ENCODE measurements at places on chromosomes 6 and 20.

DNA sequence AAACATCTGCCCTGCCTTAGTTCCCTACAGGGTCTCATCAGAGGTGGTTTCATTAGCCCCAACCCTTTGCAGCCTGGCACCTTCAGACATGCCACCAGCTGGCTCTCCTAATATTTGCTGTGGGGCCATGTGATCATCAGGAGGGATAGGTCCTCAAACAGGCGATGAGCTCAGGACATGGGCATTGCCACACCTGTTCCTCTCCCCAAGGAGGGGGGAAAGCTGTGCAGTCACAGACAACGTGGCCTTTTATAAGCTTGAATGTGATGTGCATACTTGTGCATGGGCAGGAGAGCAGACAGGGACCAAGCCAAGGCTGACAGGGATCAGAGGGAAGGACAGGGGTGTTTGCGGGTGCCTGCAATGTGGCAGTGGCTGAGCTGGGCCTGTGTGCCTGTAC, 78.8 kb upstream of the ZNFX1 start:
- no peak for DNase-seq

DNA sequence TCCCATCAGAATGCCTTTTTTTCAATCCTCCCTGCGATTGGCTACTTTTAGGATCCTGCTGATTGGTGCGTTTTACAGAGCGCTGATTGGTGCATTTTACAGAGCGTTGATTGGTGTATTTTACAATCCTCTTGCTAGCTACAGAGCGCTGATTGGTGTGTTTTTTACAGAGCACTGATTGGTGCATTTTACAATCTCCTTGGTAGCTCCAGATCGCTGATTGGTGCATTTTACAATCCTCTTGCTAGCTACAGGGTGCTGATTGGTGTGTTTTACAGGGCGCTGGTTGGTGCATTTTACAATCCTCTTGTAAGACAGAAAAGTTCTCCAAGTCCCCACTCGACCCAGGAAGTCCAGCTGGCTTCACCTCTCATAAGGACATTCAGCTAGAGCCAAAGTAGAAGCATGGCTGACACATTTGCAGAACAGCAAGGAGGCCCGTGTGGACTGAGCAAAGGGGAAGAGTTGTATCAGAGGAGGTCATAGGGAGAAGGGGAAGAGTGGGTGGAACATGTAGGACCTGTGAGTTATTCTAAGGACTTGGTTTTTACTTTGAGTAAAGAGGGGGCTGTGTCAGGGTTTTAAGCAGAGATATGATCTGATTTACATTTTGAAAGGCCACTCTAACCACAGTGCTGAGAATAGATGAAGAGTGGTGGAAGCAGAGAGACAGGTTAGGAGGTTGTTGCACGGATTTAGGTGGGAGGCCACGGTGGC, 2.6 kb downstream of the ALDH5A1 start:
- no peak for DNase-seq

- peak; percentile 23 for DNase-seq
These were observed 146.8 kb downstream of the LAMA2 start for GRCh38 chr6:129029778-129030177.

DNA sequence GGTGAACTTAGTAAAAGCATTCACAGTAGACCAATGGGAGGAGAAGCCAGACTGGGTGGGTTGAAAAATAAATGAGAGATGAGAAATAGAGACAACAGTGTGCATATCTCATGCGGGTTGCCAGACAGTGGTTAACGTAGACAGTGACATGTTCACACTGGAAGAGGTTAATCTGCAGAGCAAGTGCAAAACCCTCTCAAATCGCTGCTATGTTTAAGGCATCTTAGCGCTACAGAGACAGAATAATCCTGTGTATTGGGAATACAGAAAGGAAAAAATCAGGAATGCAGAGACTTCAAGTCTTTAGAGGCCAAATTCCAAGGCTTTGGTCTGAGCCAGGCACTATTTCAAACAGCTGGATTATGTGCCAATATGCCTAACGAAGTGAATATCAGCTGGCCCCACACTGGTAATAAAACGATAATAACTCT, 107.1 kb downstream of the TSHZ2 start:
- no peak for DNase-seq

- no peak for DNase-seq
These were observed 27.6 kb downstream of the TREML4 start for GRCh38 chr6:41255638-41256246.

DNA sequence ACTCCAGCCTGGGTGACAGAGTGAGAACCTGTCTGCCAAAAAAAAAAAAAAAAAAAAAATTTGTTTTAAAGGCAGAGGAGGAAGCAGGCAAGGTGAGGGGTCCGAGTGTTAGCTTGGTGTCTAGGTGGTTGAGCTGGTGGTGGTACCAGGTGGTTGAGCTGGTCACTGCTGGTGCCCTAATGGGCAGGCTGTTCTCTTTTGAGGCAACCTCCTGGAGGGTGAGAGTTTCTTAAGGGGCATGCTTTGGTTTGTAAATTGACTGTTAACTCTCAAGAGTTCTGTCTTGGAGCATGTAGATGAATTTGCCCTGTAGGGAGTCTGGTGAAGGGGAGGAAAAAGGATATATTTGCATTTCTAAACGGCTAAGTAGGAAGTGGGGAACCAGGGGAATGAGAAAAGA, 52.7 kb downstream of the BANF2 start:
- DNase-seq: no peak

GRCh38 chr6:67802771-67803170, 832.3 kb upstream of the ADGRB3 start:
- DNase-seq: no peak

GRCh38 chr20:49672096-49672664, 41.5 kb downstream of the B4GALT5 start:
- DNase-seq: no peak

DNA sequence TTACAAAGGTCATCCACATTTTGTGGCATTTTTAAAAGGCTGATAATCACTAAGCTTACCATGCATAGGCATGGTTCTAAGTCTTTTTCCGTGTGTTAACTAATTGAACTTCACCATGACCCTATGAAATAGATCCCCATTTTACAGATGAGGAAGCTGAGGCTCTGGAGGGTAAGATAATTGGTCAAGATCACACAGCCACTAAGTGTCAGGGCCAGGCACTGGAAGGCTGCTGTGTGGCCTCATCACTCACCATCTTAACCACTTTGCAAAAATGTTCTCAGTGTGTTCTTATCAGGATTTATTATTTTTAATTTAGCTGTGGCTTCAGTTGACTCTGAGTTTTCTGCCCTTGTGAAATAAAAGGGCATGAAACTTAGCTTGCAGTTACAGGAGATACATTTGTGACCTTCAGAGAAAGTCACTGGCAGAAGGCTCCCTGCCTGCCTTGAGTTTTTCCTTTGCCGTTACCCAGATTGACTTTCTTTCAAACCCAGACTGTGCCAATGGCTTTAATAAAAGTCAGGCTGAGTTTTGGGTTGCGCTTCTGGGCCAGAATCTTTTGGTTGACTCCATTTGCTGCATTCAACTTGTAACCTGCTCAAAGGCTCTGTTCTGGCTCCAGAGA, 82.0 kb downstream of the EZR start:
- DNase-seq: no peak

GRCh38 chr6:158761746-158762145, 57.4 kb downstream of the EZR start:
- DNase-seq: no peak

GRCh38 chr20:60589623-60590022, 631.4 kb downstream of the CDH26 start:
- peak; percentile 2 for DNase-seq

- DNase-seq: no peak
These were observed 70.6 kb upstream of the GGTLC1 start for GRCh38 chr20:24059174-24059573.

GRCh38 chr20:3309226-3309625, 70.2 kb upstream of the SLC4A11 start:
- DNase-seq: no peak

- DNase-seq: no peak
These were observed 46.9 kb upstream of the SMIM29 start for GRCh38 chr6:34295721-34296120.

- DNase-seq: peak; percentile 33
These were observed 637 bp downstream of the TRPC4AP start for GRCh38 chr20:35091816-35092523.

DNA sequence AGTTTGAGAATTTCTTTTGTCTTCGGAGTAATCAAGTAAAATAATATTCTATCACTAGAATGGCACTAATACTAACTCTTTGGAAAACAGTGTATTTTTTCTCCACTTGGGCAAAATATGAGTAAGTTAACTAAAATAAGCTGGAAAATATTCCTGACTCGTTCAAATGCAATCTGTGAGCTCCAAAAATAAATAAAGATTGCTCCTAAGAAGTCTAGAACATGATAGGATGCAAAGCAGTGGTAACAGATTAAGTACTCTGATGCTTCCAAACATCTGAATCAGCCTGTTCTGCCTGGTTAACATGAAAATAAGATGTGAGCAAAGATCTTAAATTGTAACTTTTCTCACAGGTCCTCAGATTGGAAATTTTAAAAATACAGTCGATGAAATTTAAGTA, 285.1 kb upstream of the ID4 start:
- DNase-seq: no peak

DNA sequence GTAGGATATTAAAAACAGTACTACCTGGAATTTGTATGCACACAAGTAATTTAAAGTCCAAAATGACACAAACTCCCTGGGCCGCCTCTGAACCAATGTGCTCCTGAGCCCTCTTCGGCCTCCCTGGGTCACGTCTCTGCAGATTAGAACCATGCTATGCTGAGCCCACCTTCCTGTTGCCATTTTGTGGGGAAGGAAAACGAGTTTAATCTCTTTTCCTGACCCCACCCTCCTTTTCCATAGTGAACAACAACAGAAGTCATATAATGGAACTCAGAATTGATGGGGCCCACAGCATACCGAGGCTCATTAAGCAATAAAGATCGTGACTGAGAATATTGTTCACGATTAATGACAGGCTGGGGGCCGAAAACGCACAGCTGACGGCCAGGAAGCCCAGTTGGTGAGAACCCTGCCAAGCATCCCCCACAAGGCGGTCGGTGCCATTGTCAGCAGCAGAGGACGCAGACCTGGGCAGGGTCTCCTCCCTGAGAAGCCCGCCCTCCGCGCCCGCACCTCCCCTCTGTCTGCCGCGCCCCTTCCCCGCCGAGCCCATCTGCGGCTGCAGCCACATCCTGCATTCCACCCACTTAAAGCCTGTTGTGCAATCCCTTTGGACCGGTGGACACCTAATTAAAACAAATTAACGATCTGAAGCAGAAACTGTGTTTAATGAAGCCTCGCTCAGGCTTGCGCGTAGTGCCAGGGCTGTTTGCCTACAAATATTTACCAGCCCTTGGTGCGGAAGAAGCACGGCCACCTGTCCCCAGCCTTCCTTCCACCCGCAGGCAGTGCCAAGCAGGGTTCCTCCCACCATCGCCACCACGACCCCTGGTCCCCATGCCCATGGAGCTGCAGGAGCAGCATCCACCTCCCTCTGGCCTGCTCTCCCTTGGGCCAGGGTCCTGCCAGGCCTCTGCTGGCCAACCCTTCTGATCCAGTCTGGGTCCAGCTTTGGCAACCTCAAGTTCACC, 68.1 kb downstream of the DLL1 start:
- DNase-seq: peak; percentile 19

DNA sequence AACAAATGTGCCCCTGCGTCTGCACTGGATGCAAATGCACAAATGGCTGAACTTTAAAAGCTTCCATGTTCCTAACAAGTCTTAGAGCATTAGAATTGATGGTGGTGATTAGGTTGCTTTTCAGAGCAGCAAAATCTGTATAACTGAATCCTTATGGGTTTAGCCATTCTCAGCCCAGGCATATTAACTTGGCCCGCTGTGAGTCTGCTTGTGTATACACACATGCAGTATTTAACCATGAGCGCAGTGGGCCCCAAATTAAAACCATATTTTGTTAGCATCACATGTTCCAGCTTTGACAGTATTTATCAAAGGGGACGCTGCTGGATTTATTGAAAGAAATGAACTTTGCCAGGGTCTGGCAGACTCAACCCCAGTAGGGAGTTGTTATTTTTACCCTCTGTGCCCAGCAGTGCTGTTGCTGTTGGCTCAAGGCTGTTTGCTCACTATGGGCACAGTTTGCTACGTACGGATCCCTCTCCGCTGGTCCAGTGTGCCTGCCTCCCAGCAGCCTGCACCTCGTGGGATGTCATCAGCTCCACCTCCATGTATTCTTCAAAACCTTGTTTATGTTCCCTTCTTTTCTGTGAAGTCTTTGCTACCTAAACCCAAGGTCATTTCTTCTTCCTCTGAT, 144.7 kb downstream of the QRSL1 start:
- DNase-seq: no peak

- DNase-seq: no peak
These were observed 49.7 kb downstream of the COL11A2 start for GRCh38 chr6:33142501-33143070.

GRCh38 chr6:24448828-24449525, 40.4 kb downstream of the GPLD1 start:
- no peak for DNase-seq

- no peak for DNase-seq
These were observed 130.8 kb downstream of the SOBP start for GRCh38 chr6:107620732-107621131.

DNA sequence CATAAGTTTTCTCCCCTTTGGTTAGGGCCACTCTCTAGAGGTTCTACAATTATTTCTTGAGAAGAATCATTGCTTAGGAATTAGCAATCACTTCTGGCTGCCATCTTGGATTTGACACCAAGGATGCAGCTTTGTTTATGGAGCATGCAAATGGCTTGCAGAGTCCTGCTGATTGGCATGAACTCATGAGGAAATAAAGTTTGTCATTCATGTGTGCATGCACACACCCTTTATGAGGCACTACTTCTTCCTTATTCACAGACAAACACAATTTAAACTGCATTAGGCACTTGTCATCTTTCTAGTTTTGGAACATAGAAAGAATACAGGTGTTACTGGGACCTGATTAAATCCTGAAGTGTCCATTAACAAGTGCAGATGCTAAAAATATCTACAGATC, 42.5 kb upstream of the HIVEP2 start:
- DNase-seq: no peak

GRCh38 chr6:169839493-169839892, 88.1 kb downstream of the ERMARD start:
- DNase-seq: no peak

- no peak for DNase-seq
These were observed 151.9 kb downstream of the CDKAL1 start for GRCh38 chr6:20686142-20686541.

- DNase-seq: no peak
These were observed 2.6 kb downstream of the ID4 start for GRCh38 chr6:19839788-19840187.

- no peak for DNase-seq
These were observed 3.9 kb upstream of the PRDM13 start for GRCh38 chr6:99602520-99603420.

DNA sequence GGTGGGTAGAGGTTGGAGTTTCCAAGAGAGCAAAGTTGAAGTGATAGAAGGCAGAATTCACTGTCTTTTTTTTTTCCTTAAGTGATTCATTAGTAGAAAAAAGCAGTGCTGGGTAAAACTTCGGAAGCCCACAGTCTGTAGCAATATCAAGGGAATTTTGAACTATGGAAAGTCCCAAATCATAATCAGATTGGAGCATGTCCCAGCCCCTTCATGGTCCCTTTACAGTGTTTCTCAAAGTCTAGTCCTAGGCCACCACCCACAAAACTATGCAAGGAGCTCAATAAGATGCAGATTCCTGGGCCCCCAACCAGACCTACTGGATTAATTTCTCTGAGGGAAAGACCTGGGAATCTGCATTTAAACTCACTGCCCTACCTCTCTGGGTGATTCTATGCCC, 22.6 kb downstream of the NEDD9 start:
- no peak for DNase-seq

- no peak for DNase-seq
These were observed 14.3 kb upstream of the PIM1 start for GRCh38 chr6:37155394-37156312.

GRCh38 chr6:47348316-47348863, 38.7 kb upstream of the TNFRSF21 start:
- no peak for DNase-seq

GRCh38 chr6:14816116-14816859, 429.6 kb upstream of the JARID2 start:
- DNase-seq: peak; percentile 47

Data from fibroblast of villous mesenchyme (primary cell).